Bronchial epithelial cell (primary cell): ENCODE measurements at places on chromosomes 2 and 18. TPM values are rescaled to one million over a fixed set of nuclear protein-coding genes. Genes with fewer than 3 reads are reported as not detected.

Gene IL36RN
- 1.1 and 1.9 TPM in 2 replicates for total RNA-seq

Gene GCKR
- total RNA-seq = not detected in 2 replicates

Gene SAG
- not detected in 2 replicates for total RNA-seq

Gene COX5B
- total RNA-seq = 416 and 525 TPM in 2 replicates

Gene IL18R1
- total RNA-seq = 5.3 and 11.5 TPM in 2 replicates

Gene EPAS1
- total RNA-seq = 99.8 and 102 TPM in 2 replicates

Gene NTSR2
- not detected in 2 replicates for total RNA-seq

Gene UPP2
- not detected in 2 replicates for total RNA-seq

Gene PSMA8
- total RNA-seq = not detected in 2 replicates

Gene UNC80
- under 0.01 TPM in 1 of 2 replicates, not detected in the other for total RNA-seq

Gene CPO
- total RNA-seq = 0.13 TPM in 1 of 2 replicates, not detected in the other

Gene ANKRD62
- under 0.01 and 0.13 TPM in 2 replicates for total RNA-seq

Gene GALNT5
- total RNA-seq = 13.6 and 26.1 TPM in 2 replicates

Gene SPRED2
- 2.4 and 3.4 TPM in 2 replicates for total RNA-seq

Gene SLC9A4
- under 0.01 and 0.13 TPM in 2 replicates for total RNA-seq

Gene ZNF804A
- total RNA-seq = not detected in 2 replicates

Gene NBAS
- 72.6 and 78.2 TPM in 2 replicates for total RNA-seq

Gene MAPRE3
- 1.6 and 2.8 TPM in 2 replicates for total RNA-seq

Gene DSG1
- total RNA-seq = under 0.01 and 0.64 TPM in 2 replicates

Gene CTLA4
- total RNA-seq = not detected in 2 replicates

Gene CCT4
- total RNA-seq = 122 and 183 TPM in 2 replicates

Gene TBR1
- under 0.01 TPM in 2 replicates for total RNA-seq

Gene CSRNP3
- 0.26 and 0.38 TPM in 2 replicates for total RNA-seq

Gene TRIM54
- total RNA-seq = not detected in 2 replicates

Gene RAPH1
- 15.3 and 19.5 TPM in 2 replicates for total RNA-seq

Gene IHH
- total RNA-seq = not detected in 2 replicates

Gene TCF23
- under 0.01 TPM in 1 of 2 replicates, not detected in the other for total RNA-seq

Gene OR6B2
- total RNA-seq = not detected in 2 replicates

Gene POTEI
- total RNA-seq = not detected in 2 replicates

Gene DOK6
- total RNA-seq = not detected in 2 replicates

Gene EPB41L3
- 0.53 and 7.4 TPM in 2 replicates for total RNA-seq

Gene RAD51AP2
- total RNA-seq = 0.13 TPM in 1 of 2 replicates, not detected in the other
